ENCODE measurements at places on chromosomes 11 and 22.
A peak's percentile ranks its signal among the peaks of the same experiment; 100 is the strongest.

DNA sequence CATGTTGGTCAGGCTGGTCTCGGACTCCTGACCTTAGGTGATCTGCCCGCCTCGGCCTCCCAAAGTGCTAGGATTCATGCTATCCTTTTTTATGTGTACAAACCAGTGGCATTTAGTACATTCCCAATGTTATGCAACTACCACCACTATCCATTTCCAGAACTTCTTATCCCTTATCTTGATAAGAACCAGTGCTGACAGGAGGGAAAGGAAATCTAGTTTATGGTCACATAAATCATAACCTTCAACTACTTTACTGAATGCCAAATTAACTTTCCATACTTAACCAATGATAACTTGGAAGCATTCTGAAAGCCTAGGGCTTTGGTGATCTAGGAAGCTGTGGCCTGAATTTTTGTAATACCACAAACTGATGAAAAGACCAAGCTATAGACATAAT, 170.4 kb downstream of the SWAP70 start:
- no peak for DNase-seq

DNA sequence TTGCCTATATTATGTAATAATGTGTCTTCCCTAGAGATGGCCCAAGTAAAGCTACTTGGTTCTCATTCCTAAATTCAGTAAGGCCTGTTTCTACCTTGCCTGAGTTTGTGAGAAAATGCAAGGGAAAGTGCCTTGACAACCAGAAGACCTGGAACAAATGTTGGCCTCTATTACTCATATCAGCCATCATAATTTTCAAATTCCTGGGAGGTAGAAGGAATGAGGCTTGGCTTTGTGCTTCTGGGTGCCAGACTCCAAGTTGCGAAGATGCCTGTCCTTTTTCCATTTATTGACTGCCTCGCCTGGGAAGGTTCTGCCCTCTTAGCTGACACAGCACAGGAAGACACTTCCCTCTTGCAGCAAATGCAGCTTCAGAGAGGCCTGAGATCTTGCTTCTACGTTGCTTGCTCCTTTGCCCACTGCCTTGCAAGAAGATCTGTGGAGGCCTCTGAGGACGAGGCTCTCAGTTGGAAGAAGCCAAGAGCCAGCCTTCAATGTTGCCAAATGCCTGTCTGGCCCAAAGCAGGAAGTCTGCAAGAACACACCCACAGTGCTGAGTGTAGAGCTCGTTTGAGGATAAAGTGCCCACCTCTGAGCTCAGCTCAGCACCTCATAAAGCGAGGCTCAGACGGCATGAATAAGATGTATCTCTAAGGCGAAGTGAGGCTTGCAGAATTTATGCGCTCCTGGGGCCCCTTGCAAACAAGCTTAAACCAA, 120.1 kb downstream of the GALNT18 start:
- DNase-seq = no peak

- DNase-seq = peak; percentile 4
These were observed 44.5 kb downstream of the ZNF280B start for GRCh38 chr22:22463855-22464540.

DNA sequence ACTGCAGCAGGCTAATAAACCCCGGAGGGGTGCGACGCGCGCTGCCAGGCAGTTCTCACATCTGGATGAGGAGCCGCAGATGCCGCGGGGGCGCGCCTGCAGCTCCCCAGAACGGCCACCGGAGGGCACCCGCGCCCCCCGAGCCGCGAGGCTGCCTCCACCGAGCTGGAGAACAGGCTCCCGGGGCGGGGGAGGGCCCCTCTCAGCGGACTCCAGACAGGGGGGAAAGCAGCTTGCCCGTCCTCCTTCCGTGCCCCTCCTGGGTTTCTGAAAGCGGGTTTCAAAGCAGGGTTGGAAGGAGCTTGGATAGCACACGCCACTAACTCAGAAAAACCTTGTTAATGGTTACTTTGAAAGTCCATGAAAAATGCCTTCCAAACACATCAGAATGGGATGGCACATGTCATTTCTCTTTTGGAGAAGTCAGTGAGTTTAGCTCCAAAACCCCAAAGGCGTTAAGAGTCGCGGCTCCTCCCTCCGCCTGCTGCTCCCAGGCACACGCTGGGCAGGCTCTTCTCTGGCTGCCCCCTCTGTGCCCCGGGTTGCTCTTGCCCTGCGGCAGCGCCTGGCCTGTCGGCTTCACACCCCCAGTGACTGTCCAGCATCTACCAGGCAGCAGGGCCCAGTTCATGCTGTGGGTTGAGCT, 317.8 kb downstream of the NTM start:
- DNase-seq = no peak

- DNase-seq = peak; percentile 62
These were observed 32.3 kb downstream of the NEAT1 start for GRCh38 chr11:65454696-65455456.

- DNase-seq = no peak
These were observed 13.5 kb downstream of the TCIRG1 start for GRCh38 chr11:68052137-68052873.

GRCh38 chr11:95788921-95789505, 569 bp downstream of the FAM76B start:
- no peak for DNase-seq

DNA sequence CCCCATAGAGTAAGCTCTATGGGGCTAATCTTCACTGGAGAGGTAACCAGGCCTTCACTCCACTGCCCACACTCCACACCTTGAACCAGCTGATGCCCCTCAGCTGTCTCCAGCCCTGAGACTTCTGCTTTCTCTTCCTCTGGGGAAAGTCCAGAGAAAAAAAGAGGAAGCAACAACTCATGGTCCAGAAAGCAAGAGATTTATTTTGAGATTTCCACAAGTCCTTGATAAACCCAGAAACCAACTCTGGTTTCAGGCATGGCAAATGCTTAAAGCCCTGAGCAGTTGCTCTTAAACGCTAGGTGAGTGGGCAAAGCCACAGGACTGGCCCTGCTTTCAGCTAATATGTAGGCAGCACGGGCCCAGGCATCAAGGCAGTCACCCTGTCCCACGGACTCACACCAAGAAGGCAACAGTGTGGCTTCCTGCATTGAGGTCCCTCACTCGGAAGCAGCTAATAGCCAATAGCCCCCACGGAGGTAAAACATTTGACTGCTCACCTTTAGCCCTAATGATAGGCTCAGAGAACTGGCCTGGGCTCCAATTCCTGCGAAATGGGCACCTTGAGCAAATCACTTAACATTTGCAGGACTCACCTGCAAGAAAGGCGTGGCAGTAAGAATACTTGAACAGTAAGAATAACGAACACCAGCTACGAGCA, 4.3 kb downstream of the CYB561A3 start:
- DNase-seq = no peak

- DNase-seq = no peak
These were observed 365.5 kb downstream of the MN1 start for GRCh38 chr22:27435844-27436576.

GRCh38 chr11:128725630-128726319, 31.9 kb downstream of the FLI1 start:
- peak; percentile 32 for DNase-seq

GRCh38 chr22:41382098-41382578, 396 bp downstream of the TEF start:
- peak; percentile 57 for DNase-seq

DNA sequence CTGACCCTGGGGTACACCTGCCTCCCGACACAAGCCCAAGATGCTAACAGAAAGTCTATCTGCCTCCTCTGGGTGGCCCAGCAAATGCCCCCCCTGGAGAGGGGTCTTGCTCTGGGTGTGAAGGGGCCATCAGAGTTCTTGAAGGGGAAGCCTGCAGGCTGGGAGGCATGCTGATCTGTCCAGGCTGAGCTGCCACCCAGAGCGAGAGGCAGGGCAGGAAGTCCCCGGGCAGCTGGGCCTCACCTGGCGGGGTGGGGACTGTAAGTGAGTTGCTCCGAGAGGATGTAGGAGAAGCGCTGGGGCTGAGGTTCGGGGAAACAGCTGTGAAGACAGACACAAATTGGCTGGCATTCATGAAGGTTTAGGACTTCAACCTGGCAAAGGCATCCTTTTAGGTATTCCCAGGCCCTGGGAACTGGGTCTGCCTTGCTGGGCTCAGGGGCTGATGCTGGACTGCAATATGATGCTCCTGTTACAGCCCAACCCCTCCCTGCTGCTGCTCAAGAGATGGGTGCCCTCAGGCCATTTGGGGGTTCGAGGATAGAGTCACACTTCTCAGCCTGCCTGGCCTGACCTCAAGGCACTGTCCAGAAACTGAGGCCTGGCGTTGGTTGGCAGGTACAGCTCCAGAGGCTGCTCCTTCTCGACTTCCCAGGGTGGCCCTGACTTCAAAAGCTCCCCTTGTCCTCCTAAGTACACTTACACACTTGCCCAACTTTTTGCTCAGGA, 60.2 kb upstream of the LYVE1 start:
- no peak for DNase-seq

GRCh38 chr22:40241200-40241763, 63.6 kb downstream of the TNRC6B start:
- DNase-seq = no peak

DNA sequence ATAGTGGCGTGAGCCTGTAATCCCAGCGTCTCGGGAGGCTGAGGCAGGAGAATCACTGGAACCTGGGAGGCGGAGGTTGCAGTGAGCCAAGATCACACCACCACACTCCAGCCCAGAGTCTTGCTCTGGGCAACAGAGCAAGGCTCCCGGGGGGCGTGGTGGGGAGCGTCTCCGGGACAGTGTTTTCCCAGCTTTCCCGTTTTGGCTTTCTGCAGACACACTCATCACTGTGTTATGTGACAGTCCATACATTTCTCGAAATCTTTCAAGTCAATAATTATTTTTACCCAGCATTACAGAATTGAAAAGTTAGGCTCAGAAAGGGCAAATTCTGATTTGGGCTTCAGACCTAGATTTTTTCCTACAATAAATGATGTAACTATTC, 31.7 kb downstream of the NEAT1 start:
- no peak for DNase-seq

GRCh38 chr22:46956498-46957215, 194.2 kb downstream of the TBC1D22A start:
- no peak for DNase-seq

GRCh38 chr11:95058621-95059020, 8.1 kb upstream of the SRSF8 start:
- no peak for DNase-seq

DNA sequence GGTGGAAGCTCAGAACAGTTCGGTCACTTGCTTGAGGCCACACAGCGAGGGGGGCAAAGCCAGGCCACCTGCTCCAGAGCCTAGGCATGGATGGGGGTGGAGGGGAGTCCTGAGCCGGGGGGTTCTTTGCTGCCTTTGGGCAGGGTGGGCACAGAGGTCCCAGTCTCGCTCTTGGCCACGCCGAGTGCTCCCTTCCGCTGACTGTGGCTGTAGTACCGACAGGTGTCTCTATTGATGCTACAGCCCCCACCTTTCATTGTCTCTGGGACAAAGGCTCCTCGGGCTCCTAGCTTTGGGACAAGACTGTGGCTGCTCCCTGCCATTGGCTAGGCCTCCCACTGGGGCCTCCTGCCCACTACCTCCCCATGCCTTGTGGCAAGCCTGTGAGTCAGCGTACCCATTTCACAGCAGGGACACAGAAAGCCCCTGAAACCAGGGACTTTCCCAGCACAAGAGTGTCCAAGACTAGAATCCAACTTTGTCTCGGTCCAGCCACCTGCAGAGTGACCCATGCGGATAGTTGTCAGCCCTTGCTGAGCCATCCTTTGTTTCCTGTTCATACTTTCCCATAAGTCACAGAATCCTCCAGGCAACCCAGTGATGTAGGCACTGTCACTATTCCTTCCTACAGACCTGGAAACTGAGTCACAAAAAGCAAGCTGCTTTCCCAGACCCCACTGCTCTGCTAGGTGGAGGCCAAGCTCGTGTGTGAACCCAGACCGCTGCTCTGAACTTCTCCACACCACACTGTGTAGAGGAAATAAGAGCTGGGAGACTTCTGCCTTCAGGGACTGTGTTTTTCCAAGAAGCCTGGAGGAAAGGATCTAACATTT, 17.2 kb downstream of the MYEOV start:
- DNase-seq = peak; percentile 34

DNA sequence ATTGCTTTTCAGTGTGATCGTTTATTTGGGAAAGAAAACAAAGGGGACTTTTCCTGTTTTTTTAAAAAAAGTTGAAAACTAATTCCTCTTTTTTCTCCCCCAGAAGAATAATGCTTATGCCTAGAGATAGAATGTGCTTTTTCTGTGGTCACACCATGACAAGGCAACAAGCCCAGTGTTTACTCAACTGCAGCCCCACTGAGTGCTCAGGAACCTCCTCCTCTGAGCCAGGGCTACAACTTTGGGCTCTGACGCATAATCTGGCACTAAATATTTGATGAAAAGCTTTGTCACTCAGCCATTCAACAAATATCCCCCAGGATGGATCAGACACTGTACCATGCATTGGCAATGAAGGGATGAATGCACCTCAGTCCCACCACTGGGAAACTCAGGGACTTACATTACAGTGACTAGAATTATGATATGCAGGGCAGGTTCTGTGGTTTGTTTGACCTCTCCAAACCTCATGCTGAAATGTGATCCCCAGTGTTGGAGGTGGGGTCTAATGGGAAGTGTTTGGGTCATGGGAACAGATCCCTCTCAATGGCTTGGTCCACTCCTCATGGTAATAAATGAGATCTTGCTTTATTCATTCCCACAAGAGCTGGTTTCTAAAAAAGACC, 155.9 kb downstream of the CCDC34 start:
- no peak for DNase-seq

- no peak for DNase-seq
These were observed 46.3 kb downstream of the AMOTL1 start for GRCh38 chr11:94814272-94814976.

GRCh38 chr11:30991802-30992512, 377.6 kb downstream of the DCDC1 start:
- DNase-seq = no peak

DNA sequence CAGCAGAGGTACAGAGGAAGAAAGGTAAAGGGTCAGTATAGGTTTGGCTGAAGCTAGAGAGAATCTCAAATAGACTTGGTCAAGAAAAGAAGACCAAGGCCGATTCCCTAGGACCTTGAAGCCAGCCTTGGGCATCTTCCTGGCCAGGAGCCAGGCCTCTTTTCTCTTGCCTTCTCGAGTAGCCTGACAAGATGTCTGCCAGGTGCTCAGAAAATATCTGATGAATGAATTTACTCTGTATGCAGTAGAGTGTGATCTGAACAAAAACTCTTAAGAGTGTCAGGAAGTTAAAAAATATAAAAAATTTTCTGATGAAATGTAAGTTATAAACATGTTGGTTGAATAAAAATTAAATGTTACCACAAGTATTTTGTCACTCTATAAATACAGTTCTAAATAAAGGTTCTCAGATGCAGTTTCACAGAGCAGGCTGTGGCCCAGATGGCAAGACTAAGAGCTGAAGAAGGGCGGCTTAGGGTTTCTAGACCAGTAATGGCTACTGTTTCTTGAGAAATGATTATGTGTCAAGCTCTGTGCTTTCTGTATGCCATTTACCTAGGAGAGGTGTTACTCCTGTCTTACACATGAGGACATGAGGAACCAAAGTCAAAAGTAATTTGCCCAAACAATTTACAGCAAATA, 98.1 kb downstream of the ATXN10 start:
- no peak for DNase-seq
